ENCODE measurements at places on chromosomes 12 and 14.
A peak's percentile ranks its signal among the peaks of the same experiment; 100 is the strongest.

- DNase-seq: no peak
Observed at GRCh38 chr12:6386491-6386890, 2.5 kb downstream of the LTBR start.

- peak; percentile 31 for DNase-seq
Observed at GRCh38 chr12:65741656-65742017, 82.6 kb upstream of the HMGA2 start.

- DNase-seq: no peak
Observed at GRCh38 chr12:90936230-90937005, 18.6 kb downstream of the CCER1 start.

DNA sequence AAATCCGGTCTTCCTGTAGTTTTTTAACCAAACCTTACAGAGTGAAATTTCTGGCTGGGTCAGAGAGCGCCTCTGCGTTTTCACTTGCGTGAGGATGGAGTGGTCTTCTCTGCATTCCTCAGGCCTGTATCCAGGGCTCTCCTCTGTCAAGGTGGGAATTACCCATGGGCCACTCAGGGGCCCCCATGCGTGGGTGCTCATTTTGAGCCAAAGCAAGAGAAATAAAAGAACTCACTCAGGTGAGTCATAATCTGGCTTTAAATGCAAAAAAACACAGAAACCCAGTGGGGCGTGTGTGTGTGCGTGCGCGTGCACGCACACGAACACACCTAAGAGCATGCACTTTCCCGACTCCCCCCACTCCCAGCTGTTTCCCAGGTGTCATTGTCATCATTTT lies 104.0 kb upstream of the PWP1 start:
- DNase-seq: no peak

DNA sequence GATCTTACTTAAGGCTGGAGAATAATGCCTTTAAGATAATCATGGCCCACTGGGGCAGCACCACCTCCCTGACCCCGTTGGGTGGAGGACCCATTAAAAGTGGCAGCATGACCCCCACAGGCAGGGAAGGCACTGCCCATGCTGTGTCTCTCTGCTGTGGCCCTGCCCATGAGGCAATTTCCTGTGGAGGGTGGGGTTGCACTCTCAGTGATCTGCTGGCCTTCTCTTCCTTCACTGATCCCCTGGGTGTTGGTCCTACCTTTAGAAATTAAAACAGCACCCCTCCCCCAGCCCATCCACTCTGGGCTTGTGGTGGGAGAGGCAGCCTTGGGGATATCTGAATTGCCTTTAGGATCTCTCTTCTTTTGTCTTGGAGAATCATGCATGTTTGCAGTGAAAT lies 17.3 kb downstream of the KLRK1 start:
- no peak for DNase-seq

GRCh38 chr14:51576117-51576430 lies 75.6 kb upstream of the FRMD6 start:
- DNase-seq: no peak

DNA sequence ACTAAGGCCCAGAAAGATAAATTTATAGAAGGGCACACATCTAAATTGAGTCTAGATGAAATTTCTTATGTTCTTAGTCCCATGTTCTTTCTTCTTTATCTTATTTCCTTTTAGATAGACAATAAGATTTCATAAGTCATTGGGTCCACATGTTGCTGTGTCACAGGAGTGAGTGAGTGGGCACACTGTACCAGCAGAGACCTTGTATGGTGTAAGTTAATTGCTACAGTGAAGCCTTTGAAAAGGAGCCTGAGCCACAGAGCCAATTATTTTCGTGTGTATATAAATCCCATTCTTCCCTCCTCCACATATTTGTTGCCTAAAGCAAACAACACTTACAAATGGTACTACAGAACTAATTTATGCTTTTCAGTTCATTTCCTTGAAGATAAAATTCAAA lies 79.1 kb downstream of the GRIP1 start:
- no peak for DNase-seq

DNA sequence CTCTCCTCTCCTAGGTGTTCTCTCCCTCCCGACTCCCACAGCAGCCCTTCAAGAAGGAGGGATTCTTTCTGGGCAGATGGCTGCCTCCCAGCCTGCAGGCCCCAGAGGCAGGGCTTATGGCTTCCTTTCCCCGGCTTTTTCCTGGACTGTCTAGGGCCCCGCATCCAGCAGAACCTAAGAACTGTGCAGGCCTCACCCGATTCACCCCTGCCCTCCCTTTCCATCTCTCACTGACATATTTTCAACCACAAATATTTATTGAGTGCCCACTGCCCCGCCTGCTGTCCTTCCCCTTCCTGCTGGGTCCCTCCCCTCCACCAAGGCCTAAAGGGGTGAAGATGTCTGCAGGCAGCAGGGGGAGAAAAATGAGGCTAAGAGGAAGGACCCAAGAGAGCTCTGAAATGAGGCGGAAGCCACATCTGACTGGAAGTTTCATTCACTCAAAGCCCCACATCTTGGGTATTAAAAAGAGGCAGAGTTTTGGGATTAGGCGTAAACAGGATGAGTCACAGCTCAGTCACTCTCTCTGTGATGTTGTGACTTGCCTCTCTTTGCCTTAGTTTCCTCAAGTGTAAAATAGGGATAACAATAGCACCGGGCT lies 2.9 kb downstream of the SCNN1A start:
- peak; percentile 40 for DNase-seq

DNA sequence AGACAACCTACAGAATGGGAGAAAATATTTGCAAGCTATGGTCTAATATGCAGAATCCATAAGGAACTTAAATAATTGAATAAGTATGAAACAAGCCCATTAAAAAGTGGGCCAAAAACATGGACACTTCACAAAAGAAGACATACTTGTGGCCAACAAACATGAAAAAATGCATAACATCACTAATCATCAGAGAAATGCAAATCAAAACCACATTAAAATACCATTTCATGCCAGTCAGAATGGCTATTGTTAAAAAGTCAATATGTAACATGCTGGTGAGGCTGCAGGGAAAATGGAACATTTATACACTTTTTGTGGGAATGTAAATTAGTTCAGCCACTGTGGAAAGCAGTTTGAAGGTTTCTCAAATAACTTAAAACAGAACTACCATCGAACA lies 945.4 kb upstream of the FLRT2 start:
- DNase-seq: no peak

- DNase-seq: no peak
Observed at GRCh38 chr12:131280426-131280825, 326.7 kb downstream of the ADGRD1 start.

DNA sequence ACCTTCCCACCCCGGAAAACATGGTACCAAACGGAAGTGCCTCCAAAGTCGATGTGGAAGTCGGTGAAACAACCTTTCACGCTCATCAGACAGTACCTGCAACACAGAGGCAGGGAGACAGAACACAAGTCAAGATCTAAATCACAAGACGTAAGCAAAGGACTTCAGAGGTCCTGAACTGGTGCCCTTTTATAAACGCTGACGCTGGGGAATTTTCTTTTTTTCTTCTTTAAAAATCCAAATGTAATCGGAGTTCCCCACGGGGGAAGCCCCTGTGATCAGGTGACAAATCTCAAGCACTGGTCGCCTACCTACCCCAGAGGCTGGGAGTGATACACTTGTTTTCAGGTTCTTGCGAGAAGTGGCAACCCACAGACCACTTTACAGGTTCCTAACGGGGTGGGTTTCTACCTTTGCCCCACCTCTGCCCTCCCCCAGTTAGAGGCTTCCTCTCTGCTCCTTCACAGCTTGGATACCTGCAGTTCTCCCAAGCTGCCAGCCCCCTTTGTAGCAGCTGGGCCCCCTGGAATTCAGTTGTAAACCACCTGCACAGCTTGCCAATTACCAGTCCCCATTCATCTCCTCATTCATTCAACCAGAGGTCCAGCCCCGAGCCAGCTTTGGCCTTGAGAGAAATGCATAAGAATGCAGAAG lies 46.2 kb downstream of the KDM2B start:
- no peak for DNase-seq

All from amniotic stem cell (primary cell).